Right renal pelvis (tissue), 4 donors: ENCODE measurements at places on chromosomes 12 and 14. TPM values are rescaled to one million over a fixed set of nuclear protein-coding genes. Genes with fewer than 3 reads are reported as not detected.

Gene INSM2
- 0.09 TPM for polyA plus RNA-seq

GRCh38 chr12:6970096-6970527, 352 bp downstream of the PHB2 start:
- no peak for DNase-seq

DNA sequence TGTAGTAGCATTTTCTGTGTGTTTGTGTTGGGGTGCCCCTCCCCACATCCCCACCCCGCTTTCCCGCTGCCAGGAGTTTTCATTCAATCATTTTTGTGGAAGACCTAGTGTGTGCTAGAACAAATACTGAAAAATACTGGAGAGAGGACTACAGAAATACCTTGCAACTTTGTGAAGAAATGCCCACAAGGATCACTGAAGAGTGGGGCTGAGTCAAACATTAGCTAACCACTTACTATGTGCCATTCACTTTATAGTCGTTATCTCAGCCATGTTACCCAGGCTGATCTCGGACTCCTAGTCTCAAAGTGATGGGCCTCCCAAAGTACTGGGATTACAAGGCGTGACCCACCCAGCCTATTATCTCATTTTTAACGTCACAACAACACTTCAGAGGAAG, 559 bp upstream of the LMBR1L start:
- no peak for DNase-seq

DNA sequence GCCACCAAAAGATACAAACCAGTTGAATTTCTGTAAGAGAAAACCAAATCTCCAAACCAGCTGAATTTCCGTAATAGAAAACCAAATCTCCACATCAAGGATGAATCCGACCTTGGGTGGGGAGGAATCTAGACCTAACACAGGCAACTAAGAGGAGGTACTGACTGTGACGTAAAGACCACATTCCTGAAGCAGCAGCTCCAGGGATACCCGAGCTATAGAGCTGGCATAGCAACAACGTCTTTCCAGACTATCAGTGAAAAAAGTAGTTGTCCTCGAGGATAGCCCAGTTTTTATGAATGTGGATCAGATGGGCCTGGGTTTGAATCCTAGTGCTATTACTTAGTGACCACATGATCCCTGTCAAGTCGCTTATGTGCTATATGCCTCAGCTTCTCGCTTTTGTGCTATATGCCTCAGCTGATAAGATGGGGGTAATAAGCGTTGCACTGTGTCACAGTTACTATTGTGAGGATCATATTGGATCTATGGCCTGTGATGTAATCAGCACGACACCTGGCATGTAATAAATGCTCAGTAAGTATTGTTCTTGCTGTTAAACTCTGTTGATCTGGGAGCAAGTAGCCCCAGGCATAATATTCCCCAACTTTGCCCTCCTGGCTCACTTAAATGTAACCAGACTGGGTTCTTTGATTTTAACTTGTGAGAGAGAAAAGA, 113.8 kb downstream of the EGLN3 start:
- DNase-seq: no peak

Gene SBNO1
- polyA plus RNA-seq: 28.4 TPM

Gene GOLGA5
- 52.1 TPM for polyA plus RNA-seq

Gene KRT85
- polyA plus RNA-seq: not detected

DNA sequence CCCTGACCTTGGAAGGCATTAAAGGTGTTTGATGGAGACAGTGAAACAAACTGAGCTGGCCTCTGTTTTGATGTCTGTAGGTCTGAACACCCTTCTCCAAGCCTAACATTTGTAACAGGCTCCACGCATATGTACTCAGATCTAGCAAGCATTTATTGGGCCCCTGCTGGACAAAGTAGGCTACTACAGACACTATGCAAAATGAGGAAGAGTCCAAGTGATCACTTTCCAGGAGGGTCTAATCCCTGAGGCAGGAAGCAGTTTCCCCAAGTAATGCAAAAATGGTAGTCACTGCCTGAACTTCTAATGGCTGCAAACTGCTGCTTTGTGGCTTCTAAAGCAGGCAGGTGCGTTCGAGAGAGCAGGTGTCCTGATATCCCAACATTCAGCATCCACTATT, 405.8 kb downstream of the MED13L start:
- no peak for DNase-seq

Gene AGAP2
- polyA plus RNA-seq: 2.0 TPM

DNA sequence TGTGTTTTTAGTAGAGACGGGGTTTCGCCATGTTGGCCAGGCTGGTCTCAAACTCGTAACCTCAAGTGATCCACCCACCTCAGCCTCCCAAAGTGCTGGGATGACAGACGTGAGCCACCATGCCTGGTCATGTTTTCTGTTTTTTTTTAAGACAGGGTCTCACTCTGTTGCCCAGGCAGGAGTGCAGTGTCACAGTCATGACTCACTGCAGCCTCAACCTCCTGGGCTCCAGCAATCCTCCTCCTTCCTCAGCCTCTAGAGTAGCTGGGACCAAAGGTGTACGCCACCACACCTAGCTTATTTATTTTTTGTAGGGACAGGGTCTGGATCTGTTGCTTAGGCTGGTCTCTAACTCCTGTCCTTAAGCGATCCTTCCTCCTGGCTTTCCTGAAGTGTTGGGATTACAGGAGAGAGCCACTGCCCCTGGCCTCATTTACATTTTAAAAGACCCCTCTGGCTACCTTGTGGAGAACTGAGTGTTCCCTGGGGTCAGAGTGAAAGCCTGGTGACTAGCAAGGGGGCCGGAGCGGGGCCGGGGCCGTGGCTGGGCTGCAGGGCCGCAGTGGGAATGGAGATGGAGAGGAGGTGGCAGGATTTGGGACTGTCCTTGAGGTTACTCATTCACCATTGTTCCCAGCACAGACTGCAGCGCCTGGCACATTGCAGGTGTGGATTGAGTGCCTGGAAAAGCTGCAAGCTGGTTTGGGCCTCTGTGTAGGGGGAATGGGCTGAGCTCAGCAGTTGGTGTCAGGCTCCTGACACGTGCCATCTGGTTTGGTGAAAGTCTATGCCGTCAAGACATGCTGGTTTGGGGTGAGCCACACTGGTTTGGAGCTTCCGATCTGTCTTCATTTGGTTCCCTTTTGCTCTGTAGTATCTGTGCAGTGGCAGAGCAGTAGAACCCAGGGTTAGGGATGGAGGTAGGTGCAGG, 18.1 kb downstream of the KMT5A start:
- no peak for DNase-seq

Gene LRCOL1
- 2.5 TPM for polyA plus RNA-seq

DNA sequence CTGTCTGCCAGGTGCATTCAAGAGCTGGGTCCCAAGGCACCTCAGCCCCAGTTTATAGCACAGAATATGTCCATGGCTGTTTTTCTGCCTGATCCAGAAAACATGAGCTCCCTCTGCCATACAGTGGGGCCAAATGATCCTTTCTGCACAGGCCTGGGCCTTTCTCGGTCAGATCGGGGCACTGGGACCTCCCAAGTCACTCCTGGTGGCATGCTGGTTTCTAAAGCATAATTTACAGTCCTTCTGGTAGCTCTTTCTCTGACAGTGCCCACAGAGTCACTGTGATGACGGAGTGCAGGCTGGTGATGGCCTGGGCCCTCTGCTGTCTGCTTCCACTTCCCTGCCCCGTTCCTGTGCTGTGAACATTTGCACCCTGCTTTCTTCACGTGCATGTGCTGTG, 99.2 kb downstream of the ADGRD1 start:
- DNase-seq: no peak

Gene ERBB3
- 73.9 TPM for polyA plus RNA-seq

DNA sequence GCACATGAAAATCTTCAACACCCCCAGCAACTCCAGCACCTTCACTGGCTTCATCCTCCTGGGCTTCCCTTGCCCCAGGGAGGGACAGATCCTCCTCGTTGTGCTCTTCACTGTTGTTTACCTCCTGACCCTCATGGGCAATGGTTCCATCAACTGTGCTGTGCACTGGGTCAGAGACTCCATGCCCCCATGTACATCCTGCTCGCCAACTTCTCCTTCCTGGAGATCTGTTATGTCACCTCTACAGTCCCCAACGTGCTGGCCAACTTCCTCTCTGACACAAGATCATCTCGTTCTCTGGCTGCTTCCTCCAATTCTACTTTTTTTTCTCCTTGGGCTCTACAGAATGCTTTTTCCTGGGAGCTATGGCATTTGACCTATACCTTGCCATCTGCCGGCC, 11.5 kb upstream of the OR11G2 start:
- DNase-seq: no peak

GRCh38 chr12:102851246-102851645, 65.8 kb downstream of the PAH start:
- DNase-seq: no peak

- DNase-seq: no peak
These were observed 144.2 kb downstream of the DACT1 start for GRCh38 chr14:58782011-58782410.

DNA sequence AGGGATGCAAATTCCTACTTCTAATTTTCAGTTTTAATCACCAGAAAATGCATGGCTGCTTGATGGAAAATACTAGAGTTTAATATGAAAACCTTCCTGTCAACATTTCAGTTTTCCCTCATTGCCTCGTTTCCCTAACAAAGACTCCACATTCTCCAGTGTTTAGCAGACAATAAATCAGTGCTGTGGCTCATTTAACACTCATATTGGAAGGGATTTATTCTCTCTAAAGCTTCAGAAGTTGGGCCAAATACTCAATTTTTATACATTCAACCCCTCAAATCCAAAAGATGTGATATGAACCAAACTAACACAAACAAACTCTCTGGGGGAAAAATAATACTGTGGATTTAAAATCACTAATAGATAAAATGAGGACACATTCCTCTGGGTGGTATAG, 482.5 kb downstream of the FLRT2 start:
- DNase-seq: no peak

GRCh38 chr12:91983935-91984334, 161.7 kb downstream of the BTG1 start:
- DNase-seq: no peak

Gene PTPRR
- 0.40 TPM for polyA plus RNA-seq

Gene SLC5A8
- 36.4 TPM for polyA plus RNA-seq

DNA sequence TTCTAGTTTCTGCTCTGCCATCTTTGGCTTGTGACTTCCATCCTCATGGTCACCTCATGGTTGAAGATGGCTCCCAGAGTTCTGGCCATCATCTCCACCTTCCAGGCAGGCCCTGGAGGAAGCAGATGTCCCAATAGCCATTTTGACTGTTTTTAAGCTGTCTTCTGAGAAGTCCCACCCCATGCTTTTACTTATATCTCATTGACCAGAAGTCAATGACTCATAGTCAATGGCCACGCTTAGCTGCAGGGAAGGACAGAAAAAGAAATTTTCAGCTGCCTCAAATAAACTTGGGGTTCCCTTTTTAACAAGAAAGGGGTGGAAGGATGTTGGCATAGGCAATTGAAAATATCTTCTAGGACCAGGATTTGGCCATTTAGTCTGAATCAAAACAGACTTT, 168.1 kb downstream of the AACS start:
- DNase-seq: no peak

DNA sequence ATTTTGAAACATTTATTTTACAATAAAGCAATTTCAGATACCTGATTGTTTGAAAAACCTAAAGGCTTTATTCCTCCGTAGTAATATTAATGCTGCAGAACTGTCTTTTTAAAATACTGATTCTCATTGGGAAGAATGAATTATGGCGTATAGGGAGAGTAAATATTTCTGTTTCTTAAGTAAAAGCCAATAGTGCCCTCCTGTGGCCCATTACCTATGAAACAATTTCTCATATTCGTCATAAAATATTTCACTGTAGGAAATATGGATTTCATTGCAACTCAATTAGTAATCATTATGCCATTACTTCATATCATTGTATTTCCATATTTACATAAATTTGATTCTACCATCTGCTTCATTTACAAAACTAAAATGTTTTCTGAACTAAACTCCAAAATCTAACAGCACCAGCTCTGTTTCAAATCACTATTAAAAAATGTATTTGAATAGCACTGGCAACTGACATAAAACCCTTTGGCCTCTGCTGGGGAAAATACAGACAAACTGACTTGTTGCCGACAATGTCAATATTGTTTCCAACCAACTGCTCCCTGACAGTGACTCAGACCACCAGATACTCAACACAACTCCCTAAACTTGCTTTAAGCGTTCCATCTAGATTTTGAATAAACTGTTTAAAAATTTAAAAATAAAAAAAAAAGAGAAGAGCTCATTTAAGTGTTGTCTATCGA, 290.3 kb downstream of the NAV3 start:
- DNase-seq: no peak

DNA sequence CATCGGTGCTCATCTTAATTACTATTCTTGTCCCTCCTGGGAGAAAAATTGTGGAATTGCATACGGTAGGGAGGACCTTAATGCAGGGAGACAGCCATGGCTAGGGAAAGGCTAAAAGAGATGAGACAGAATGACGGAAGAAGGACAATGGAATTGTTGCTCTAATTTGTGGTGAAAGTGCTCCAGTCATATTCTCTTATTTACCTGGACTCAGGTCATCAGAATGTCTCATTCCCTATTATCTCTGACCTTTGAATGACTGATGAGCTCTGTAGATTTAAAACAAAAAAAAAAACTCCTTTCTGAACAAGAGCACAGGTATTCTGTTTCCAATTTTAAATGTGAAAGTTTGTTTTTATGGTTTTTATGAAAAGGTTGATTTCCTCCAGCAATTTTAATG, 8.6 kb upstream of the EPS8 start:
- DNase-seq: no peak

Gene RNF212B
- 1.8 TPM for polyA plus RNA-seq

GRCh38 chr14:91293281-91293680, 48.8 kb upstream of the GPR68 start:
- no peak for DNase-seq

DNA sequence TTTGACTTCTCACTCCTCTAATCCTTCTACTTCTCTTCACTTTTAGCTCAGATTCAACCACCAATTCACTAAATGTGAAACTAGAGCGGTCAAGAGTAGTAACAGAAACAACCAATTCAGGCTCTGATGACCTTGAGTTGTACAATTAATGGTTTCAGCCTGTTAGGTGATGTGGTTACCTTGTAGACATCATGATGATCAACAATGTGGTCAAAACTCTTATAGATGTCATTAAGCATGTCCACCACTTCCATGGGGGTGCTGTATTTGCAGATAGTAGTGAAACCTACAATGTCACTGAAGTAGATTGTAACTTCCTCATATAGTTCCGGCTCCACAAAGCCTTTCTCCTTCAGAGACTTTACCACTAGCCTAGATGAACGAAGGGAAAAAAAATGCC, 54.1 kb upstream of the PLBD1 start:
- DNase-seq: no peak

GRCh38 chr14:85471156-85471555, 58.8 kb upstream of the FLRT2 start:
- no peak for DNase-seq

Gene LGR5
- polyA plus RNA-seq: 16.5 TPM
